Activated T-cell treated with anti-CD3 and anti-CD28 coated beads, Interleukin-2, amount 50 U/mL, for 1 hour (primary cell): ENCODE measurements at places on chromosomes 12 and 14.
A peak's percentile ranks its signal among the peaks of the same experiment; 100 is the strongest.

DNA sequence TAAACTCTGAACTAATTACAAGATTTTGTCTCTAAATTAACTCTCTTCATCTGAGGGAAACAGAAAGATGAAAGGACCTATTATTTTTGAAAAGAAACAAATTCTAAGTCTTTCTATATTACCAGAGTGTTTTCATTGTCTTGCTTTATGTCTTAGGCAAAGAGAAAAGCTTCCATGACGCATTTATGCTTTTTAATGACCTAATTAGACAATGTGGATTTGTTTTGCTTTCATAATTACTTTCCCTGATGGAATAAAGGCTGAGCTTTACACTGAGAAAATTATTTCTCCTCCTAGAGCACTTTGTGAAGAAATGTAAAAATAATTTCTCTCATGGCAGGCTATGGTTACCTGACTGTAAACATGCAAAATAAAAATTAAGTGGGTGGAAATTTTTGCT, 138.0 kb upstream of the SLCO1C1 start:
- no peak for DNase-seq

DNA sequence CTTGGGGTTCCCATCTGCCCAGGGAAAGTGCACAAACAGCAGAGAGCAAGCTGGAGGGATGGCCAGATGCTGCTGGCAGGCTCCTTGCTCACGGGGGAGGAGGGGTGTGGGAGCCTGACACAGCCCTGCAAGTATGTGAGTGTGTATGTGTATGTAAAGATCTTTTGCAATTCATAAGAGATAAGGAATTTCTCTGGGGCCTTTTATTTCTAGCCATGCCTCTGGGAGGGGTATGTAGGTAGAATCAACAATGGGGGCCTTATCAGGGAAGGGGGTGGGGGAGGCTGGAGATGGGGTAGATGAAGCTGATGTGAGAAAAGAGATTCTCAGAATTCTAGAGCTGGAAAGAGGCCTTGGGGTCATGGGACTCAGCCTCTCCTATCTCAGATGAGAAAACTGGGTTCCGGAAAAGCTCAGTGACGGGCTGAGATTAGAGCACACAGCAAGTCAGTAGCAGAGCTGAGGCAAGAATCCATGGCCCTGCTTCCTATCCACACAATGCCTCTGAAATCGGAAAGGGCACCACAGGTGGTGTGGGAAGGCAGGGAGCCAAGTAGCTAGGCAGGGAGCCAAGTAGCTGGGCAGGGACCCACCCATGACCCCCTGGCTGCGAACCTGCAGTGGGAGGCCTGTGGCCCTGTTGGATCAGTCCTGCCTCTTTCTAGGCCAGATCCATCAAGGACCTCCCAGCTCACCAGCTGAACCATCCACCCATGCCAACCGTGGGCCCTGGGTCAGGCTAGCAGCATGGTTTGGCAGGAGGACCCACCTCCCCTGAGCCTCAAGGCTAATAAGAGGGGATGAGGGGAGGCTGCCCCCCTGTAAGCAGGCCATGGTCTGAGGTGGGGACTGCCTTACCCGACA, 54.7 kb downstream of the PLEKHG3 start:
- no peak for DNase-seq

DNA sequence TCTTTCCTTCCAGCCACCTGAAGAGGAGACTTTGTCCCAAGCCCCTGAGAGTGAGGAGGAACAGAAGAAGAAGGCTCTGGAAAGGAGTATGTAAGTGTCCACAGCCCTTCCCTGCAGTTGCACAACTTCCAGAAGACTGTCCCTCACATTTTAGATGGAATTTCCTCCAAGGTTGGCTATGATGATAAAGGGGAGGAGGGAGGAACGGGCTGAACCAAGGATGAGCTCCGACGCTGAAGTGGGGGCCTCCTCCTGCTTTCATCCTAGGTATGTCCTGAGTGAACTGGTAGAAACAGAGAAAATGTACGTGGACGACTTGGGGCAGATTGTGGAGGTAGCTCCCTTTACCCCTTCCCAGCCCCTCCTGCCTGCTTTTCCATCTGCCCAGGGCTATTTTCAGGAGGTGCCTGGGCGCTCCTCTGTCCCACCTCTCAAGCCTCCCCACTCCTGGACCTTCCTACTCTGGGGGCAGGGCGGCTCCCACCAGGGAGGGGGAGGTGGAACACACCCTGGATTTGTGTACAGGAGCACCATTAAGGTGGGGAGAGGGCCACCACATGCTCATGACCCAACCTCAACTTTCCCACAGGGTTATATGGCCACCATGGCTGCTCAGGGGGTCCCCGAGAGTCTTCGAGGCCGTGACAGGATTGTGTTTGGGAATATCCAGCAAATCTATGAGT, 2.3 kb downstream of the ARHGEF25 start:
- DNase-seq, result no peak

DNA sequence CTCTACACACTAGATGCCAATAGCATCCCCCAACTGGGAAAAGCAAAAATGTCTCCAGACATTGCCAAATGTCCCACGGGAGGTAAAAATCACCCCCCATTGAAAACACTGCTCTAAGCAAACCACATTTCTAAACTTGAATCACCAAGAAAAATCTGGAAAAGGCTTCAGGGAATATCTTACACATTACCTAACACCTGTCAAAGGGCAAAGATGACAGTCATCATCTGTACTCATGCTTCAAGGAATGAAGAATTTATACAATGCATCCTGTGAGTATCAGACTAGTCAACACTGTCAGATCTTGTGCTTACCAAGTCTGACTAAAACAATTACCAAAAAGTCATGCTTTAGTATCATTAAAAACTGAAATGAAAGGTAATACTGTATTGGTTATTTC, 161.6 kb upstream of the SOX5 start:
- DNase-seq, result no peak

GRCh38 chr12:26719852-26720251, 113.1 kb downstream of the ITPR2 start:
- DNase-seq, result no peak

DNA sequence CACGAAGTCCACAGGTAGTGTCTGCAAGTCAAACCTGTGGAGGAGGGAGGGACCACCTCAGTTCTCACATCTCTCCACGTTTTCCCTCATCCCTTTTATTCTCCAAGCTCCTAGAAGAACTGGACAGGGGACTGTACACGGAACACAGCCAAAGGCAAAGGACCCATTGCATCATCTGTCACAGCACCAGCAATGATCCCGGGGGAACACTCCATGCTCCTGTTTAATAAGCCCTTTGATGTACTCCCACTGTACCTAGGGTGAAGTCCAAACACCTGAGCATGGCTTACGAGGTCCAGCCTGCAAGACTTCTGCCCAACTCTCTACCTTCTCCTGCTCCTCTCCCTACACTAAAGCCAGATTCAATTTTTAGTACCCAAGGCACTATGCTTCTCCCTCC, 26.5 kb downstream of the PRPF40B start:
- DNase-seq, result no peak

DNA sequence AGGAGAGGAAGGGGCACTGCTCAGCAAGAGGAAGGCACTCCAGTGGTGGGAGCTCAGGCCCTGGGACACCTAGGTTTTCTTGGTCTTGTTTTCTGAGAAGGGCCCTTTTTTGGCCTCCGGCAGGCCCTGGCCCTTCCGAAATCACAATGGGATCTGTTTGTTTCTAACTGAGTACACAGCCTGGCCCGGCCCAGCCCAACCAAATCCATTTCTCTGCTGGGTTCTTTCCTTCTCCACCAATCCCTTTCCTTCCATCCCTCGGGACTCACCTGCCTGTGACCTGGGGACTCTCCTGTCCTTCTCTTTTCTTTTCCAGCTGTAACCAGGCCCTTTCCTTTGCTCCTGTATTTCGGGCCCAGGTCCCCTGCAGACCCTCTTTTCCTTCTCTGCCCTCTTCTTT, 18.6 kb downstream of the TEAD4 start:
- no peak for DNase-seq

GRCh38 chr14:50218501-50218900, 12.9 kb downstream of the SOS2 start:
- DNase-seq, result no peak

GRCh38 chr12:53219292-53219955, 12.4 kb upstream of the ITGB7 start:
- DNase-seq, result peak; percentile 61

- DNase-seq, result no peak
Observed at GRCh38 chr12:11771895-11772502, 122.5 kb downstream of the ETV6 start.

GRCh38 chr14:104714066-104714465, 10.0 kb upstream of the ADSS1 start:
- DNase-seq, result no peak

- no peak for DNase-seq
Observed at GRCh38 chr14:60212503-60213371, 36.3 kb upstream of the PPM1A start.

GRCh38 chr12:16323010-16323409, 24.4 kb upstream of the MGST1 start:
- no peak for DNase-seq

- DNase-seq, result no peak
Observed at GRCh38 chr12:84470361-84470760, 442.2 kb downstream of the SLC6A15 start.

DNA sequence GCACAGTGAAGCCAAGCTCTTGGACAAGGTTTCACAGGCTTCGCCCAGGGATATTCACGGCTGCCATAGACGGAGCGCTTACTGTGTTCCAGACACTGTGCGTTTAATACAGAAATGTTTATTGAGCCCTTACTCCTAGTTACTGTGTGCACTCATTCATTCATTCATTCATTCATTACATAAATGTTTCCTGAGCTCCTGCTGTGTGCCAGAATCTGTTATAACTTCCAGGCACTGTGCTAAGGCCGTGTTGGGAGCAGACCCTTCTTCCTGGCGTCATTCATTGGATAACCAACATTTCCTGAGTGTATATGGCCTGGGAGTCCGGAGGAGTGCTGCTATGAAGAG, 760 bp upstream of the MED13L start:
- DNase-seq, result no peak
